Effector memory CD4-positive, alpha-beta T cell (primary cell): ENCODE measurements at places on chromosomes 7 and 10.

- no peak for DNase-seq
These were observed 343.7 kb downstream of the ELMO1 start for GRCh38 chr7:37104822-37105518.

DNA sequence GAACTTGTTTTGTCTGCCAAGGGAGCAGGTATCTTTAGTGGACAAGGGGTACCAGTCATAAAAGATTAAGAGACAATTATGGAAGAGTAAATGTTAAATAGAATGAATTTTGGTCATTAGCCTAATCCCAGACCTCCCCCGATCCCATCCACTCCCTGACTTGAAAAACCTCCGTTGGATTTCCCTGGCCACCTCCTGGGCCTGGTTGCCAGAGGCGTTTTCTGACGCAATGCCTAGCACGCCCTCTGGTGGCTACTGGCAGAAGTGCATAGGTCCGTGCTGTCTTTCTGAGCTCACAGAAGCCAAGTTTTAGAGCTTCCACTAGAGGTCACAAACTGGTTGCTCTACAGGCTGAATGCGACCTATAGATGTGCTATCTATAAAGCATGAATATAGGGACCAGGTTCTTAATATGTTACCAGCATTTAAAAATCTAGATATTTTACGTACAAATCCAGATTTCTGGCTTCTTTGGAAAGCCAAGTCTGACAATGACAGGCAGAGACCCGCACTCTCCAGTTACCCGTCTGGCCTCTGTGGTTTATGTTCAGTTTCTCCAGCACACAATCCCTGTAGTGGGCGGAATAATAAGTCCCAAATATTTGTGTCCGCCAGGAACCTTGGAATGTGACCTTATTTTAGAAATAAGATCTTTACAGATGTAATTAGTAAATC is 39.8 kb downstream of the SPOCK2 start:
- peak; percentile 71 for DNase-seq

- DNase-seq: no peak
These were observed 119.1 kb downstream of the TSPAN12 start for GRCh38 chr7:120738816-120739215.

GRCh38 chr10:121952226-121952625 is 22.8 kb downstream of the NSMCE4A start:
- DNase-seq: no peak

- DNase-seq: peak; percentile 58
These were observed at the start of gene SGPL1 for GRCh38 chr10:70815504-70816219. SGPL1 (plus strand) TSS chr10:70815948; CDS start chr10:70816854, 906 bp downstream.

DNA sequence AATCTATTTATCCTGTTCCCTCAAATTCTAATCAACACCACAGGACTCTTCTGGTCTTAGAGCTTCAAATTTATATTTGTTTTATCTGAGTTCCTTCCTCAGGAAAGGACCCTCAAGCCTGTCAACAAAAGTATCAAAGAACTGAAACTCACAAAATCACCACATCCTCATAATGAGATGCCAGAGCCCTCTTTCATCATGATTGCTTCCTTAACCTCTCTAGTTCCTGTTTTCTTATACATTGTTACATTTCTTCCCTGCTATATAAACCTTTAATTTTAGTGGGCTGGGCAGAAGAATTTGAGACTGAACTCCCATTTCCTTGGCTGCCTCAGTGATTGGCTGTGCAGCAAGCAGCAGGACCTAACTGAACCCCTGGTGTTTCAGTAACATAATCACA is 189.7 kb downstream of the ZNF248 start:
- no peak for DNase-seq

GRCh38 chr7:67021260-67021659 is 24.6 kb downstream of the TYW1 start:
- no peak for DNase-seq

DNA sequence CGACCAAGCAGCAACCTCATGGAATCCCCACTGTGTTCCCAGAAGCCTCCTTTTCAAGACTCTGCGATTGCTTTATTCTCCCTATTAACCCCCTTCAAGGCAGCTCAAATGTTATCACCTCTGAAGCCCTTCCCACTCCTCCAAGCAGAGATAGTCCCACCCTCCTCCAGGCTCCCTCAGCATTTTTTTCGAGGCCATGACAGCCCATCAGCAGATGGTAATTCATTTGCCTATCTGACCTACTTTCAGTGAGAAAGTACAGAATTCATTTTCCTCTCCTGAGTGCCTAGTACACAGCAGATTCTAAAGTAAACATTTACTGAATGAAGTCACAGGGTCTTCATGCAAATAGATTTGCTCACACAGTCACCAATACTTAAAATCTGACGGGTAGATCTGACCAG is 47.8 kb downstream of the HERPUD2 start:
- no peak for DNase-seq

DNA sequence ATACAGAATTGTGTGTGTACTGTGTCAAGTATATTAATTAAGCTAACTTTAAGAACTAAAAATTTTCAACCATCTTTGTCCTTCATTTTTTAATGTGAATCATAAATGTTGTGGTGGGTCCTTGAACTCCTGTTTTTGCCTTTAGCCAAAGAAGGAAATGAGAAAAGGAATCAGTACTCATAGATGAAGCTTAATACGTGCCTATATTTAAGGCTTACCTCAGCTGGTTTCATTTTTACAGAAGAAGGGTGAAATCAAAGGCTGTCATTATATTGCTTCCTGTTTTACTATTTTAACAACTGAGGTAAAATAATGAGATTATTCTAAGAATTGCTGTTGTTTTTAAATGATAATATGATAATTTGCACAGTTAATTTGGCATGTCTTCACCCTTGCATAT is 6.3 kb upstream of the SNX13 start:
- DNase-seq: no peak

DNA sequence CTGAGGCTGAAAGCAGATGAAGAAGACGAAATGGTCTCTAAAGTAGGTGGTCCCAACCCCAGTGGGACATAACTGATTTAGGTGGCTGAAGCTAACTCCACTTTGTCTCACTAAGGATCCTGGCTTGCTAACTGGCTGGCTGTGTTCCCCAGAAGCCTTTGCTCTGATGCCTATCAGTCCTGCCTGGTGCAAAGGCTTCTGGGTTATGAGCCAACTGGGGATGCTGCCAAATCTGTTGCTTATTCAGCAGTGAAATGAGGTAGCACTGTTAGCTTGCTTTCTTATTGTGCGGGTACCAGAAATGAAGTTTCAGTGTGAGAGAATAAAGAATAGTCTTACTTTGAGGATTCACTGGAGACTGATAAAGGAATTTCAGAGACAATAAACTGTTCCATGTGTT is 18.1 kb downstream of the PRKG1 start:
- DNase-seq: no peak

DNA sequence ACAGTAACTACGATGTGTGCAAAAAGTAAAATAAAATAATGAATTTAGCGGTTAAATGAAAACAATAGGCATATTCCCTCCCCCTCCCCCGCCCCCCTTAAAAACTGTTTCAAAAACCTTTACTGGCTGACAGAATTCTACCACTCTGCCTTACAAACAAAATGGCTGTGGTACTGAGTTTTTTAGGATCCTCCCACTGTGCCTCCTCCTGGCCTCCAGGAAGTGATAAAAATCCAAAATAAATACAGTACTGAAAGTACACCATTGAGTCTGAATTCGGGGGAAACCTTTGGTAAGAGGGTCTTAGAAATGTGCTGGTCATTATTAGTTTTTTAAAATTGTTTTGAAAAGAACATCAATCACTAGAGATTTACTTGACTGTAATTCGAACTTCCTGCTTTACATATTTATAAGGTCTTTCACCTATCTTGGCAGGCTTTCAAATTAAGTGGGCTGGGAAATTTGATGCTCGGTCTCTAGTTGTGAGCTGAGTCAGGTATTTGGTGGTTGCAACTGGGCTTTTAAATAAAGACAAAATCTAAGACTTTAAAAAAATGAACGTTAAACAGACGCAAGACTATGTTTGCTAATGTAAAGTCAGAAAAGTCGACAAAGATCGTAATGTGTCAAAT is 32.5 kb upstream of the EPC1 start:
- DNase-seq: no peak

GRCh38 chr7:155964543-155964942 is 152.3 kb upstream of the SHH start:
- DNase-seq: no peak

DNA sequence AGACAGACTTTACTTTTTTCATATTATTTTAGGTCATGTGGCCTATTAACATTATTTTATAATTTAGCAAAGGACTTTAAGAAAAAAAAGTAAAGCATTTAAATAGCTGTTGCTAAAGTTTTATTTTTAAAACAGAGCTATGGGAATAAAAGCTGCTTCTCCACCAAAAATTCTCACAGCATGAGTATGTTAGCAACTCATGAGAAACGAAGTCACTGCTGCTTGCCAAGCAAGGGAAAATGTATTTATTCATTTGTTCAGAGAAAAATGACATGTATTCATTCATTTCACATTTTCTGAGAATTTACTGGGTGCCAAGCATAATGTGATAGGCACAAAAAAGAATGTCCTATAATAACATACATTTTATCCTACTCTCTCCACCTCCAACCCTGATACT is 5.1 kb downstream of the LRRC72 start:
- DNase-seq: no peak
